Renal cortical epithelial cell (primary cell): ENCODE measurements at places on chromosomes 11 and 22. TPM values are rescaled to one million over a fixed set of nuclear protein-coding genes. Genes with fewer than 3 reads are reported as not detected.

The SEPTIN3 gene
- total RNA-seq = 0.05 and 0.35 TPM in 2 replicates

The SUSD2 gene
- total RNA-seq = 0.10 TPM in 1 of 2 replicates, not detected in the other

DNA sequence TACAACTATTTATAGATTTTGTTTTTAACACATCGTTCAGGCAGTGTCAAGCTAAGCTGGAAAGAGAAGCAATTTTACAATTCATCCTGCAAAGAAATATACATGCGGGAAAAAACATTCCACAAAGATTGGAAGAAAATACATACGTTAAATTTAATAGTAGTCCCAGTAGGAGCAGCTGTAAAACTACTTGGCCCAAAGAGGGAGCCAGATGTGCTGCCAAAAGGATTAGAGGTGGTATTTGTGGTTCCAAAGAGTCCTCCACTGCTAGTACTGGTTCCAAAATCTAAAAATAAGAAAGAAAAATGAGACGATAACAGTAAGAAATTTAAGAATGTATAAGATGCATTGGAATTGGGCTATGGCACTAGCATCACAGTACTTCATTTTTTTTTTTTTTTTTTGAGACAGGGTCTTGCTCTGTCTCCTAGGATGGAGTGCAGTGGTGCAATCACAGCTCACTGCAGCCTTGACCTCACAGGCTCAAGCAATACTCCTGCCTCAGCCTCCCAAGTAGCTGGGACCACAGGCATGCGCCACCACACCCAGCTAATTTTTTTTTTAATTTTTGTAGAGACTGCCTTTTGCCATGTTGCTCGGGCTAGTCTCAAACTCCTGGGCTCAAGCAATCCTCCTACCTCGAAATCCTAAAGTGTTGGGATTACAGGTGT lies 21.5 kb downstream of the NUP98 start:
- no peak for DNase-seq

DNA sequence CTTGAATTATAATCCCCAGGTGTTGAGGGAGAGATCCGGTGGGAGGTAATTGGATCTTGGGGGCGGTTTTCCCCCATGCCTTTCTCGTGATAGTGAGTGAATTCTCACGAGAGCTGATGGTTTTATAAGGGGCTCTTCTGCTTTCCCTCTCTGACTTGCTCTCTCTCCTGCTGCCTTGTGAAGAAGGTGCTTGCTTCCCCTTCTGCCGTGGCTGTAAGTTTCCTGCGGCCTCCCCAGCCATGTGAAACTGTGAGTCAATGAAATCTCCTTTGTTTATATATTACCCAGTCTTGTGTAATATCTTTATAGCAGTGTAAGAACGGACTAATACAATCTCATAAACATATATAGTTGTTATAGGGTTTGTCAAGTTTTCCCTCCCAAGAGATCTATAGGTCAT lies 32.8 kb downstream of the KCNE3 start:
- peak; percentile 7 for DNase-seq

GRCh38 chr11:66505276-66505816 lies 5.1 kb upstream of the BBS1 start:
- no peak for DNase-seq

DNA sequence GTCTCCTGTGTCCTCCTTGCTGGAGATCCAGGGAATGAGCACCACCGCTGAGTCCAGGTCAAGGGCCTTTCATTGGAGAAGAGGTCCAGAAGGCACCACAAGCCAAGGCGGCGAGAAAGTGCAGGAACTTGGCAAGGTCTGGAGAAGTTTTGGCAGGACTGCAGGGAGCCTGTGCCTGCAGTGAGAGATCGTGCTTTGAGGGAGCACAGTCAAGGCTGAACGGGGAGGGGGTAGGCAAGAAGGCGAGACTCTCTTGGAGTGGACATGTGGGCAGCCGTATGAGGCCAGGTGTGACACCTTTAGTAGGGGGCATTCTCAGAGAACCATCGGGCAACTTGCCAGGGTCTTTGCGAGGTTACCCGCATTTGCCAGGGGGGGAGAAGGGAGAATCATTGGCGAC lies 30.5 kb downstream of the LRRC10B start:
- no peak for DNase-seq

The OR2AG2 gene
- 0.25 and 0.35 TPM in 2 replicates for total RNA-seq

DNA sequence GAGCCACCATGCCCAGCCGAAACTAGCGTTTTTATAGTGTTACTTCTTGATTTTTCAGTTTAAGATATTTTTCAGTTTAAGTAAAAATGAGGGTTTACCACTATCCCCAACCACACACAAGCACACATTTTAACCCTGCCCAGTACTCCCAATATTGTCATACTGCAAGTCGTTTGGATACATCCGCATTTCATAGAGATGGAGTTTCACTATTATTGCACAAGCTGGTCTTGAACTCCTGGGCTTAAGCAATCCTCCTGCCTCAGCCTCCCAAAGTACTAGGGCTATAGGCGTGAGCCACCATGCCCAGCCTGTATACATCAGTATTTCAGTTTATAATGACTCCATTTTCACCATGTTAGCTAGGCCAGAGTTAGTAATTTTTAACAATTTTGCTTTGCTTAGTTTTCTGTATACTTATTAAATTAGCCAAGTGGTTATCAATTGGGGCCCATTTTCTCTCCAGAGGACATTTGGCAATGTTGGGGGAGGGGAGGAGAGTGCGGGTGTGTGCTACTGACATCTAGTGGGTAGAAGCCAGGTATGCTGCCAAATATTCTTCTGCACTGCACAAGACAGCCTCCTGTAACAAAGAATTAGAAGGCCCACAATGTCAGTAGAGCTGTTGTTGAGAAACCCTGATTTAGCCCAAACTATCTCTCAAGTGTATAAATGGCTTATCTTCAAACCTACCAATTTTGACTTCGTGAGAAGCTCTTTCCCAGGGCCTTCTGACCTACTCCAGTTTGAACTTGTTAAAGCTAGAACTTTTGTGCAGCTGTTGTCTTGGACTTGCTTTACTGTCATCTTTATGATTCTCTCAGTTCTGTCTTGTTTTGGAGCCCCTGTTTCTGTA lies 7.3 kb downstream of the USP47 start:
- peak; percentile 72 for DNase-seq

The H19 gene
- 0.55 TPM in 1 of 2 replicates, not detected in the other for total RNA-seq

The TCN2 gene
- 9.2 and 26.0 TPM in 2 replicates for total RNA-seq
